Non-pigmented ciliary epithelial cell (primary cell): ENCODE measurements at places on chromosomes 12 and 14.

GRCh38 chr14:32412532-32412931, 83.4 kb downstream of the AKAP6 start:
- DNase-seq = no peak

GRCh38 chr12:388012-388411, 1.1 kb downstream of the KDM5A start:
- DNase-seq = no peak

- DNase-seq = no peak
Observed at GRCh38 chr14:94685681-94686485, 73.7 kb downstream of the SERPINA3 start.

DNA sequence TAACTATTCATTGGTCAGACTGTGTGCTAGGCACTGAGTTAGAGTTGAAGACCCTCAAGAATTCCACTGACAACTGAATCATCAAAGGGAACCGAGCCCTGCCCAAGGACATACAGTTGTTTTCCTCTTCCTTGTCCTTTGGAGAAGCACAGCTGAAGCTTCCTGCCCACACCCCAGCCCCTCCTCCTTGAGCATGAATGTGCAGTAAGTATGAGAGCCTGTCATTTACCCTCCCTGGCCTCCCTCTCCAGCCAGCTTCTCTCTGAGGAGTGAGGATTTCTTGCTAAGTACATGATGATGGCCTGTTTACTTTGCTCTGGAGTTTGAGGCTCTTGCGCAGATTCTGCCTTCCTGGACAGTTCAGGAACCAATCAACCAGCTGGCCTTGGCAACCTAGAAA, 235.2 kb downstream of the CACNA1C start:
- no peak for DNase-seq

- no peak for DNase-seq
Observed at GRCh38 chr12:83136411-83136810, 449.7 kb downstream of the TMTC2 start.

DNA sequence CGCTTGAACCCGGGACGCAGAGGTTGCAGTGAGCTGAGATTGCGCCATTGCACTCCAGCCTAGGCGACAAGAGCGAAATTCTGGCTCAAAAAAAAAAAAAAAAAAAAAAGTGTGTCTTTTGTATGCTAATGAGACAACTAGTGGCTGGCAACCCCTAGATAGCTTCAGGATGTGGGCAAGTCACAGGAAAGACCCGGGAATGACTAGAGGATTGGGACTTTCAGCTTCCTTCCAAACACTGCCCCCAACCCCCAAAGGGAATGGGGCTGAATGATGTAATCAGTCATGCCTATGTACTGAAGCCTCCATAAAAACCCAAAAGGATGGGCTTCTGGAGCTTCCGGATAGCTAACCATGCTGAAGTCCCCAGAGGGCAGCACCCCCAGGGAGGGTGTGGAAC, 28.6 kb downstream of the USP44 start:
- no peak for DNase-seq

- no peak for DNase-seq
Observed at GRCh38 chr14:59187802-59188460, 536 bp upstream of the DAAM1 start.

- DNase-seq = no peak
Observed at GRCh38 chr12:42607584-42608058, 18.1 kb upstream of the PRICKLE1 start.

DNA sequence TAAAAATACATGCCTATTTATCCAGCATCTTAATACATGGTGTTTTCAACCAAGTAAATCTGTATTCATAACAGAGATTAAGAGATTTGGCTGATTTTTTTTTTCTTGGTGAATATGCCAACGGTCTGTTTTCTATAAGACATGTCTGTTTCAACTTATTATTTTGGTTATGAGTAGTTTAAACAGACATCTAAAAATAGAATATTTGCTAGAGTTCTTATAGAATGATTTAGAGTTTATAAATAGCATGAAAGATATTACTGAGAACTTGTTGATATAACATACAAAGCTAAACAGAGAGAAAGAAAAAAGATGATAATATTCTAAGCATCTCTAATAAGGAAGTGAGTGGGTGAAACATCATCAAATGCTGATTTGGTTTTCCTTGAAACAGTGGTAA, 199.9 kb downstream of the CCDC91 start:
- no peak for DNase-seq

- no peak for DNase-seq
Observed at GRCh38 chr12:6946033-6946919, 2.5 kb downstream of the C12orf57 start.

DNA sequence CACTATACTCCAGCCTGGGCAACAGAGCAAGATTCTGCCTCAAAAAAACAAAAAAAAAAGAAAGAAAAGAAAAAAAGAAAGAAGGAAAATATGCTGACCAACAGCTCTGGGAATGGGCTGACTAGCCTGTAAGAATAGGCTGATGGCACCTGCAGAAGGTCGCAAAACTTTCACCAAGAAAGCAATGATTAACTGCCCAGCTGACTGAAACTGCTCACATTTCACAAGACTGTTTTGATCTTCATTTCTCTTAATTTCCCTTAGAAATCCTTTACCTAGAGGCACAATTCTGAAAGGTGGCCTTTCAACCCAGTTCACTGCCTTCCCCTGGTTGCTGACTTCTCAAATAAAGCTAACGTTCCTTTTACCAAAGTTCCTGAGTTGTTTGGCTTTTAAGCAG, 12.4 kb downstream of the BEST3 start:
- DNase-seq = no peak

- no peak for DNase-seq
Observed at GRCh38 chr14:104422837-104423681, 156.5 kb upstream of the C14orf180 start.

GRCh38 chr14:69368381-69368780, 29.7 kb downstream of the ERH start:
- no peak for DNase-seq
